ENCODE measurements at places on chromosomes 2 and 18.

- no peak for DNase-seq
Observed at GRCh38 chr2:231581328-231581727, 11.3 kb upstream of the TEX44 start.

DNA sequence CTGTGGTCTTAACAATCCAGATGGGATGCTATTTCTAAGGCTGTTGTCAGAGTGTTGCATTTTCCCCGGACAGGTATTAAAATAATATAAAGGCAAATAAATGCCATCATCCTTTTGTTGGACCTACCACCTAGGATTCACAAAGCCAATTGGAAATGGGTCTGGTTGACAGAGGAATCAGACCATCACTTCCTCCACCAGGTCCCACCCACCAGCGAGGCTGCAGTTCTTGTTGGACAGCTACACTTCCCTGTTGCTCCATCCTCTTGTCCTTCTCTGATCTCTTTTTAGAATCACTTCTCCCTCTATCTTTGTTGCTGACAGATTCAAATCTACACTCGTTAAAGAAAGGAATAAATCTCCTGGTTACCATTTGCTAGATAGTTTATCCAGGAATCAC, 1.1 kb downstream of the TMEM169 start:
- DNase-seq: peak; percentile 52

GRCh38 chr2:149744865-149745264, 157.3 kb upstream of the MMADHC start:
- no peak for DNase-seq

DNA sequence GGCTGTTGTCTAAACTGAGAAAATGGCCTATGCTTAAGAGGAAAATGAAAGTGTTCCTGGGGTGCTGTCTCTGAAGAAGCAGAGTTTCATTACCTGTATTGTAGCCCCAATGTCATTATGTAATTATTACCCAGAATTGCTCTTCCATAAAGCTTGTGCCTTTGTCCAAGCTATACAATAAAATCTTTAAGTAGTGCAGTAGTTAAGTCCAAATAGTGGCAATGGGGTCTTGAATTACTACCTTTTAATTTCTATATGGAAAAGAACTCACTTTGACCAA, 13.8 kb upstream of the ALLC start:
- no peak for DNase-seq

- DNase-seq: no peak
Observed at GRCh38 chr2:10481055-10481665, 33.0 kb upstream of the ODC1 start.

DNA sequence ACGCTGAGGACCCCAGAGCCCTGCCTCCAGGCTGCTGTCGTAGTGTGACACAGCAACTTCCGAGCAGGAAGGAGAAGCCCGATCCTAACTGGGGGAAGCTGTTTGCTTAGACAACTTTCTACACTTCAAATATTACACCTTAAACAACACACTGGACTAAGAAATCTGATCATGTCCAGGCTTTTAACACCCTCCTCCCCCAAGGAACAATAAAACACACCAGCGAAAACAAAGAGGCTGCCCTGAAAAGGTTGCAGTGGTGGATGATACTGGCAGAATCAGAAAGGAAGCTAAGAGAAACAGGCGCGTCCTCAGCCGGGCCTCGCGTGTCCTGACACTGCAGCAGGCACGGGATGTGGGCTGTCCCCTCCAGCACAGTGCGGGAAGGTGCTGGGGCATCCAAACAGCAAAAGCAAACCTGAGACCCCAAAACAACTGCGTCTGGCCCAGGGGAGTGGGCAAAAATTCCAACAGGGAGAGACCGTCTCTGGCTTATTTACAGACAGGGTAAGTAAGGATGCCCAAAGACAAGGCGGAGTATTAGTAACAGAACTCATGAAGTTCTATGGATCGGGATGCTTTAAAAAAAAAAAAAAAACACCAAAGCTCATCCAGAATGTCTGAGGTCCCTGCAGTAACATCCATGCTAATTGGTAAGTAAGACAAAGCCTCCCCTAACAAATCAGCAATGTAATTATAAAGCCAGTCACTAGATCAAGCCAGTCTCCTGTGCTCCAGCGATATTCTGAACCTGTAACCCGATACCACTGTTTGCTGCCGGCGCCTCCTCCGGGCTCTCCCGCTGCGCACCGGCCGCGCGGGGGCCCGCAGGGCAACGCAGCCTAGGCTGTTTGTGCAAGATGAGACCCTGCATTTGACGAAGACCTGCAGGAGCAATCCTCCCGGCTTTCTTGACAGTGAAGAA, 9.0 kb downstream of the SERTAD2 start:
- peak; percentile 92 for DNase-seq

- peak; percentile 51 for DNase-seq
Observed at GRCh38 chr2:61538920-61539520, 864 bp upstream of the XPO1 start.

- DNase-seq: no peak
Observed at GRCh38 chr2:88667219-88667618, 24.3 kb upstream of the RPIA start.

GRCh38 chr2:150120326-150120955, 367.0 kb downstream of the RND3 start:
- no peak for DNase-seq

DNA sequence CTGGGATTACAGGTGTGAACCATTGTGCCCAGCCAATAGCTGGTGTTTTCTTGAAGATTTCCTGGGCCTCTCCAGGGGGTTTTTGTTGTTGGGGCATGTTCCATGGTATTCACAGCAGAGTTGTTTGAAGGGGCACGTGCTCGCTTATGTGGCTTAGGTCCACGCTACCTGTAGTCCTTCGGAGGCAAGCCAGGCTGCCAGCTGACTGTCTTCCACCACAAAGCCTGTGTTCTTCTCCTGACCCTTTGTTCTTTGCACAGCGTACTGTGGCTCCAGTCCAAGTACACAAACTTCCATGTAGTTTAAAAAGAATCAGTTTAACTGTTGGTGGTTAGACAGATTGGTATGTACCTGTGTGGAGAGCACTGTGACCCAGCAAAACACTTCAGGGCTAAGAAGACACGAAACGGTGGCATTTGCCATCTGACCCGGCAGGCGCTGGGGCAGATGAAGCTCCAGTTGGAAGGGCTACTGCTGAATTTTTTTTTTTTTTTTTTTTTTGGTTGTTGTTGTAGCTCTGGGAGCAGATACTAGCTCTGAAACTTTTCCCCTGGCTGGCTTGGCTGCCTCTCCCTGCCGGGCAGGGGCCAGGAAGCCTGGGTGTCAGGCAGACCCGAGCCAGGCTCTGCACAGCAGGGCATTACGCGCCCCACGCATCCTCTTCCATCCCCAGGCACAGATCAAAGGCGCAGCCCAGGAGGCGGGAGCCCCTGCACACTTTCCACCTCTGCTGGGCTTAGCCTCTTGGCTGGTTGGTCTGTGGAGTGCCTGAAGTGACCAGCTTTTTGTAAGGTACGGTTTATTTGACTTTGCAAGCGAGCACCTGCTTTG, 5.7 kb downstream of the GREB1 start:
- DNase-seq: no peak

DNA sequence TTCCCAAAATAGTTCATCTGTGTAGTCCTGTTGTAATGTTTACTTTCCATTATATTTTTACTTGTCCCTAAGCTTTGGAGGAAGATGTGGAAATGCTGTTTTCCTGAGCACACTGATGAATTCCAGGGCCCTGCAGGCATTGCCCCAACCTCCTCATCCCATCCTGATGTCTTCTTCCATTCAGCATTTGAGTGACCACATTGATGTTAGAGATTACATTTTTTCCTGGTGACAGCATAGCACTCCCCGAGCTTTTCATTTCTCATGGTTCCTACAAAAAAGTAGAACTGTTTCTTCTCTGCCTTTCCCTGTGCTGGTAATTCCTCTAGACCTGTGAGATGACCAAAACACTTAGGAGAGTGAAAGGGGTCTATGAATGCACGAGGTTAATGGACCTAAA, 4.8 kb downstream of the IL36A start:
- DNase-seq: no peak

GRCh38 chr2:50438259-50438658, 593.7 kb downstream of the NRXN1 start:
- no peak for DNase-seq

- DNase-seq: no peak
Observed at GRCh38 chr2:178330175-178331017, 120.6 kb downstream of the PRKRA start.

DNA sequence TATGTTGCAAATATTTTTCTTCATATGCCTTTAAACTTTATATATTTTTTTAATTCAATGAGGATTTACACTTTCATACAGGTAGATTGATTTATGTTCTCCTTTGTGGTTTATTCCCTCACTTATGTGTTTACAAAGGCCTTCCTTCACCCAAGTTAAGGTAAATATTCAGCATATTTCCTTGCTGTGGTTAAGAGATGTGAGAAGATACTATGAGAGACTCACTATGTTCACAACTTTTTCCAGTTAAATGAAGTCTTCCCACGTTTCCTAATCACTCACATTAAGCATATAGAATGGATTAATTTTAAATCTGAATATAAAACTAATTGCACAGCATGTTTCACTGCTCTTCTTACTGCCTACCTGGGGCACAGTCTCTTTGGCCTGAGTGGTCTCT, 597 bp downstream of the PECR start:
- DNase-seq: no peak

DNA sequence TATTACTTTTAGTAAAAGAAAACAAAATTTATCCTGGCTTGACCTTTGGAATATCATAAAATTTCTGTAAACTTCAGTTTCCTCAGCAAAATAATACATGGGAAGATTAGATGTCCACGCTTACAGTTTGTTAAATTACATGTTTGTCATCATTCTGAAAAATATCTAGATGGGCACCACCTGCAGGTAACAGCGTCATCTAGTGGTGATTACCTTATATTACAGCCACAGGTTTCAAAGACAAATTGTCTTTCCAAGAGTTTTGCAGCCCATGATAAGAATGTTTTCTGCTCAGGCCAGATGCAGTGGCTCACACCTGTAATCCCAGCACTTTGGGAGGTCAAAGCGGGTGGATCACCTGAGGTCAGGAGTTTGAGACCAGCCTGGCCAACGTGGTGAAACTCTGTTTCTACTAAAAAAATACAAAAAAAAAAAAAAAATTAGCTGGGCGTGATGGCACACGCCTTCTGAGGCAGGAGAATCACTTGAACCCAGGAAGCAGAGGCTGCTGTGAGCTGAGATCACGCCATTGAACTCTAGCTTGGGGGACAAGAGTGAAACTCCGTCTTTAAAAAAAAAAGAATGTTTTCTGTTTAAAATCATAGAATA, 96.3 kb upstream of the RASGRP3 start:
- DNase-seq: no peak

GRCh38 chr2:40719414-40719813, 267.5 kb upstream of the SLC8A1 start:
- DNase-seq: no peak

DNA sequence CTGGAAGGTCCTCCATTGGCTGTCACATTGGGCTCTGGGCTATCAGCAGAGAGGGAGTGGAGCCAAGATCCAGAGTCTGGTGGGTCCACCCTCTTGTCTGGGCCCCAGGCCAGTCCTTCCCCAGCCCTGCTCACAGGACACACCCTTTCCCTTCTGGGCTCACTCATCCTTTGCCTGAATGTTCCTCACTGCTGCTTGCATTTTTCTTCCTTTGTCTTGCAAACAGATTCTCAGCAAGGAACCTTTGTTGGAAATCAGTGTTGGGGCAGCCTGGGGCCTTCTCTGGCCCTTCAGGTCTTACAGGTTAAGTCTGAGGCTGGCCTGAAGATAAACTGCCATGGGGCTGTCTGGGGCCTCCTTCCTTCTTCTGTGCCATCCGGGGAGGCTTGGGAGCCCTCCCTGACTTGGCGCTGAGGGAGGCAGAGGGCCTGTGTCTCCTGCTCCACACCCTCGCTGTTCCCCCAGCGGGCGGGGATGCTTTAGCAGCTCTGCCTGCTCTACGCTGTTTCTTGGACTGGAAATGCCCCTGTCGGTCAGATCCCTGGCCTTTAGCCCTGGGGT, 11.5 kb upstream of the CELF4 start:
- no peak for DNase-seq

- DNase-seq: no peak
Observed at GRCh38 chr2:72576459-72576858, 249.4 kb downstream of the EXOC6B start.

DNA sequence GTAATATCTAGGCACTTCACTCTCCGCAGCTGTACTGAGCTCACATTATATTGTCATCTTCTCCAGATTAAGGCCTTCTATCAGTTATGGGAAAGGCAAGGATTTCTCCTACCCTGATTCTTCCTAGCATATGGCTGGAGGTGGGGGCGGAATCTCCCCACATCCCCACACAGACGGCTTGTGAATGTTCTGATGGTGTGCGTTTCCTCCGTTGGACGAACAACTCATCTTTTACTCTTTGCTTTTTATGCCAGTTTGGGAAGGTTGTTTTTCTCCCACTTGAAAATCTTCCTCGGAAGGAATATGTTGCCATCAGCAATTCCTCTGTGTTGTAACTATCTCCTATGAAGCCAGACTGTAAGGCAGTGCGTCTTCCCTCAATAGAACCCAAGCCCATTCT, 24.3 kb downstream of the KLHL29 start:
- DNase-seq: no peak

DNA sequence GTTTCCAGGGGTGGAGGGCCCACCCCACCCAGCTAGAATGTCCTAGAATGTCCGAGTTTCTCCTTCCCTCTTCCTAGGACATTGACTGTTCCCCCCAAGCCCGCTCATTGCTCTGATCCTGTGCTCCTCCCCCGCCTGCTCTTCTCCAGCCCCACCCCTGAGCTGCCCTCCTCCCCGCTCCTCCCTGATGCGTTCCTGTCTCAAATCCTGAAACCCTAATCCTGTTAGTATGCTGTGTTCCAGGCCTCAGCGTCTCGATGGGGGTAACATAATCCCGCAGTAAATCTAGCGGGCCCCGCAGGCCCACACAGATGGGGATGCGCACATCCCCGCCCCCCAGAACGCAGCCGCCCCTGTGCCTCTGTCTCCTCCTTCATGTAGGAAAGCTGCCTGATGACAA, 51.3 kb downstream of the NRP2 start:
- DNase-seq: no peak

GRCh38 chr2:234158812-234159211, 108.3 kb downstream of the SPP2 start:
- no peak for DNase-seq

DNA sequence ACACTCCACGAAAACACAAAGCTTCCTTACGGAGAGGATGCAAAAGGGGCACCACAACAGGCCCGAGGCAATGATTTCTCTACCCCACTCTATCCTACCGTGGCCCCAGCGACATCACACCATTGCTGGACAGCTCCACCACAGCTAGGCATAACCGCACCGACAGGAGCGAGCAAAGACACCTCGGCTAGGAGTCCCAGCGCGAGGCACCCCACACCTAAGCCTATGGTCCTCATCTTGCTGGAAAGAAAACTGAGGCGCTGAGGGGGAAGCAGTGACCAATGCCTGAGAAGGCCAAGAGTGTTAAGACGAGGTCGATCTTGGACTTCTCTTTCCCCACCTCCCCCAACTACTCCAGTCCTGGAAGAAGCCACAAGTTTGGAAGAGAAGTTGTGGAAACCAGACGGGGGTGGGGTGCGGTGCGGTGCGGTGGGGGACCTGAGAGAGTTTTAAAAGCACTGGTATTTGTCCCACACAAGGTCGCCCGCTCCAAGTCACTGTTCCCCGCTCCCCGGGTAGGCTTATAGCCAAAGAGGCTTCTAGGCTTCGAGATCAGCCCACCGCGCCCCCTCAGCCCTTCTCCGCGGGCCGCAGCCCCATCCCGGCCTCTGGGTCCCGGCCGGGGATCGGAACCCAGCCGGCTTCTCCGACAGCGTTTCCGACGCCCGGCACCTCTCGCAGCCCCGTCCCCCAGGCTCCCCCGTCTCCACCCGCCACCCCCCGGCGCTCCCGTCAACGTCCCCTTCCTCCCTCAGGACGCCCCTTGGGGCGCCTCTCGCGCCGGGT, 766 bp downstream of the PDE6D start:
- no peak for DNase-seq
